GM12864 (cell line): ENCODE measurements at places on chromosomes 7 and 10.

GRCh38 chr10:63115732-63116383 is 17.3 kb upstream of the NRBF2 start:
- DNase-seq: no peak

DNA sequence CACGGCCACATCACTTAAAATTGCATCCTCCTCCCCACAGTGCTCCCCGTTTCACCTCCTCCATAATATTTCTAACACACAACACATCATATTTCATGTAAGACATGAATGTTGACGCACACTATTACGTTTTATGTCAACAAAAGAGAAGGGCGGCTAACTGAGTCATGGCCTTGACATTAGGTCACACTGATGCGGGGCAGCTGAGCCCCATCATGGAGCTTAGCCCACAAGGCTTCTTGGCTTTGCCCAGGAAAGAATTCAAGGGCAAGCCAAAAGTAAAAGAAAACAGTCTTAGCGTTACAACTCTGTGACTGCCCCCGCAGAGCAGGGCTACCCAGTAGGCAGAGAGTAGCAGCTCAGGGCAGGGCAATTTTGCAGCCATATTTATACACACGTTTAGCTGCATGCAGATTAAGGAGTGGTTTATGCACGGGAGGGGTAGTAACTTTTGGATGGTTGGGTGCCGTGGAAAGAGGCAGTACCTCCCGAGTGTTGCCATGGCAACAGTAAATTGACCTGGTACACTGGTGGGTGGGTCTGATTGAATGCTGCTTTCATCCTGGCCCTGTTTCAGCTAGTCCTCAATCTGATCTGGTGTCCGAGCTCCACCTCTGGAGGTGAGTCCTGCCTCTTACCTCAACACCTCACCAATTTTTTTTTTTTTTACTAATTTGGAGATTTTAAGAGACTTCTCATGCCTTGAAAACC is 156.2 kb upstream of the FRMD4A start:
- no peak for DNase-seq

DNA sequence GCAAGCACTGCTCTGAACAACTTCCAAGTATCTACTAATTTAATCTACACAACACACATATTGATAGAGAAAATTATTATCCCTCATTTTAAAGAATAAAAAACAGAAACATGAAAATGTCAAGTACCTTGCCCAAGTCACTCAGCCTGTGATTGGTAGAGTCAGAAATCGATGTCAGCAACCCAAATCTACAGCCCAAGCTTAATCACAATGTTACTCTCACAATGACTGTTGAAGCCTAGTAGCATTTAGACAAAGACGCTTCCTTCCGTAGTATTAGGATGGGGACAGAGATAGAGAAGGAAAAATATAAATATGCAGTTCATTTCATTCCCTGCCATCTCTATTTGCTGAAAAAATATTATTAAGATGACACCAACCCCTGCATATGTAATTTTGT is 242.5 kb downstream of the ELMO1 start:
- DNase-seq: no peak

- DNase-seq: no peak
Measured at GRCh38 chr10:5453749-5454489, 41.6 kb downstream of the NET1 start.

DNA sequence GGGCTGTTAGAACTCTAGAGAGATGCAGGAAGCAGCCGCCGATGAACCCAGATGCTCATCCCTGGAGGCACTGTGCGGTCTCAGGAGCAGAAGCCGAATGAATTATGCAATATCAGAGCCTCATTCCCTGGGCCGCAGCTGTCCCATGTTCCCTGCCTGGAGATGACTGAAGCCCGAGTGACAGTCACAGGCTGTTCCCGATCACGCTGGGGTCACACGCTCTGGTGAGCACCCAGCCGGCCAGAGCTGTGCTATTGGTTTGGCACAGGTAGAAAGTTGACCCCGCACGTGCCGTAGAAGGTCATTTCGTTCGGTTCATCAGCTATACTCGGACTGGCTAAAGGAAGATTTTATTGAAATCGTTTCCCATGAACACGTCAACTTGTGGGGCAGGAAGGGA is 140.5 kb upstream of the SH2B2 start:
- no peak for DNase-seq

GRCh38 chr7:7562736-7563135 is 3.9 kb upstream of the MIOS start:
- DNase-seq: no peak

DNA sequence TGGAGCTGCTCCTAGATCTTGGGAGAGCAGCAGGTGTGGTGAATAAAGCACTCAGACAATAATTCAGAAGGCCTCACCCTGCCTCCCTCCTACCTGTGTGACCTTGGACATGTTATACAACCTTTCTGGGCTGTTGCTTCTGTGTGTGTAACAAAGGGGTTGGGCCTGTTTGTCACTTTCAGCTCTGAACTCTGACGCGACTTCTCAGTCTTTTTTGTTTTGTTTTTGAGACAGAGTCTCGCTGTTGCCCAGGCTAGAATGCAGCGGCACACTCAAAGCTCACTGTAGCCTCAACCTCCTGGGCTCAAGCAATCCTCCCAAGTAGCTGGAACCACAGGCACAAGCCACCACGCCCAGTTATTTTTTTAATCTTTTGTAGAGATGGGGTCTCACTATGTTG is 89.3 kb downstream of the DNMBP start:
- no peak for DNase-seq
